ENCODE measurements at places on chromosomes 5 and 9. TPM values are rescaled to one million over a fixed set of nuclear protein-coding genes. Genes with fewer than 3 reads are reported as not detected.

The ROPN1L gene
- not detected for total RNA-seq

The STK32A gene
- not detected for total RNA-seq

The SPAG8 gene
- total RNA-seq = 0.21 TPM

The GRIA1 gene
- total RNA-seq = not detected

The TEX48 gene
- total RNA-seq = 0.56 TPM

The MARVELD2 gene
- 0.36 TPM for total RNA-seq

The SAXO1 gene
- not detected for total RNA-seq

The CTXN3 gene
- not detected for total RNA-seq

The CWC27 gene
- 32.4 TPM for total RNA-seq

The MYMK gene
- total RNA-seq = not detected

The PCDHA1 gene
- total RNA-seq = not detected

The AK8 gene
- not detected for total RNA-seq

The PROB1 gene
- total RNA-seq = 9.2 TPM

The FOXD4L3 gene
- total RNA-seq = not detected

The LRRC26 gene
- total RNA-seq = not detected

The IL7R gene
- total RNA-seq = 64.1 TPM

The FAXDC2 gene
- not detected for total RNA-seq

The SPATA31A3 gene
- not detected for total RNA-seq

The C5orf58 gene
- not detected for total RNA-seq

The TMC1 gene
- total RNA-seq = not detected

The AGXT2 gene
- not detected for total RNA-seq

Measured in activated CD4-positive, alpha-beta T cell treated with anti-CD3 and anti-CD28 coated beads, Interleukin-2, amount 10 ng/mL, durations not matched to agents 24 days and 14 days (primary cell).